Effector memory CD8-positive, alpha-beta T cell (primary cell): ENCODE measurements at places on chromosomes 16 and 17.

GRCh38 chr17:27747462-27748359 lies 52.6 kb downstream of the NOS2 start:
- DNase-seq: no peak

DNA sequence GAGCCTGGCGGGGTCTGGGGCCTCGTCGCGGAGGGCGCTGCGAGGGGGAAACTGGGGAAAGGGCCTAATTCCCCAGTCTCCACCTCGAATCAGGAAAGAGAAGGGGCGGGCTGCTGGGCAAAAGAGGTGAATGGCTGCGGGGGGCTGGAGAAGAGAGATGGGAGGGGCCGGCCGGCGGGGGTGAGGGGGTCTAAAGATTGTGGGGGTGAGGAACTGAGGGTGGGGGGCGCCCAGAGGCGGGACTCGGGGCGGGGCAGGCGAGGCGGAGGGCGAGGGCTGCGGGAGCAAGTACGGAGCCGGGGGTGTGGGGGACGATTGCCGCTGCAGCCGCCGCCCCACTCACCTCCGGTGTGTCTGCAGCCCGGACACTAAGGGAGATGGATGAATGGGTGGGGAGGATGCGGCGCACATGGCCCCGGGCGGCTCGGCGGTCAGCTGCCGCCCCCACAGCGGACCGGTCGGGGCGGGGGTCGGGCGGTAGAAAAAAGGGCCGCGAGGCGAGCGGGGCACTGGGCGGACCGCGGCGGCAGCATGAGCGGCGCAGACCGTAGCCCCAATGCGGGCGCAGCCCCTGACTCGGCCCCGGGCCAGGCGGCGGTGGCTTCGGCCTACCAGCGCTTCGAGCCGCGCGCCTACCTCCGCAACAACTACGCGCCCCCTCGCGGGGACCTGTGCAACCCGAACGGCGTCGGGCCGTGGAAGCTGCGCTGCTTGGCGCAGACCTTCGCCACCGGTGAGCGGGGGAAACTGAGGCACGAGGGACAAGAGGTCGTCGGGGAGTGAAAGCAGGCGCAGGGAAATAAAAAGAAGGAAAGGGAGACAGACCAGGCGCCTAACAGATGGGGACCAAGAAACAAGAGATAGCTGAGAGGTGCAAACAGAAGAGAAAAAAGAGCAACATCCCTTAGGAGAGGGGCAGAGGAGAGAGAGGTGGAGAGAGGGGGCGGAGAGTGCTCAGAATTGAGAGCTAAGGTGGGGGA lies at the start of gene PNMT:
TSS of gene PNMT (plus strand) at position 509 of the 980 bp plus-strand sequence. CDS start at position 532, 23 bp downstream.
- peak; percentile 62 for DNase-seq

DNA sequence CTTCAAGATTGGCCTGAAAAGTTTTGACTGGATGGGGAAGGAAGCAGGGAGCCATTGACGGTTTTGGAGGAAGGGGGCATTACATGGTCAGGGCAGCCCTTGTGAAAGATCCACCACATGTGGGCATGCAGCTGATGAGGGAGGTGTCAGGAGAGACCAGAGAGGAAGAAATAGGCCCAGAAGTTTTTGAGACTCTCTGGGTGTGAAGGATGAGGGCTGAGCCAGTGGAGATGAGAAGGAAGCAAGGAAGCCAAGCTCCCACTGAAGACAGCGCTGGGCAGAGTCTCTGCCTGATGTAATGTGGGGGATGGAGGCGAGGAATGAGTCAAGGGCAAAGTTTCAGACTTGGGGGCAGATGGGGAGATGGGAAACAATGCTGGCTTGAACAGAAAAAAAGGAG lies 530 bp downstream of the CCL17 start:
- DNase-seq: no peak

GRCh38 chr17:17924131-17924856 lies 47.9 kb downstream of the TOM1L2 start:
- DNase-seq: no peak

DNA sequence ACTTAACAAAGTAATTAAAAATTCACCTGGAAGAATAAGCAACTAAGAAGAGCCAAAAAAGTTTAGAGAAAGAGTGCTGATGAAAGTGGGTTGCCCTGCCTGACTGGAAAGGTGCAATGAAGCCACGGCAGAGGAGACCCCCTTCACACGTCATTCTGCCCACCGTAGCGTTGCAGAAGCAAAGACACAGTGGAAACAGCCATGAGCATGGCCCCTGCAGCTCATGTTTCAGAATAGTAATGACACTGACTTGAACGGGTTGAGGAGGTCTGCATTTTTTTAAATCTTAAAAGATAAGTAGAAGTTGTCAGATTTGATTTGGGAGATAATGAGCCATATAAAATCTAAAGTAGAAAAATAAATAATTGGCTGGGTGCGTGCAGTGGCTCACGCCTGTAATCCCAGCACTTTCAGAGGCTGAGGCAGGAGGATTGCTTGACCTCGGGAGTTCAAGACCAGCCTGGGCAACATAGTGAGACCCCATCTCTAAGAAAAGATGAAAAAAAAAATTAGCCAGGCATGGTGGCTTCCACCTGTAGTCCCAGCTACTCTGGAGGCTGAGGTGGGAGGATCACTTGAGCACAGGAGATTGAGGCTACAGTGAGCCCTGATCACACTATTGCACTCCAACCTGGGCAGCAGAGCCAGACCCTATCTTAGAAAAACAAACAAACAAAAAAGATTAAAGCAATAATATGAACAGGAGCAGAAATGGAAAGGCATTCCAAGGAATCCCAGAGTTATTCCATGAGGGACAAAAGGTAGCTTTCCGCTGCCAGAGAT lies 184.6 kb downstream of the LGALS9B start:
- no peak for DNase-seq

DNA sequence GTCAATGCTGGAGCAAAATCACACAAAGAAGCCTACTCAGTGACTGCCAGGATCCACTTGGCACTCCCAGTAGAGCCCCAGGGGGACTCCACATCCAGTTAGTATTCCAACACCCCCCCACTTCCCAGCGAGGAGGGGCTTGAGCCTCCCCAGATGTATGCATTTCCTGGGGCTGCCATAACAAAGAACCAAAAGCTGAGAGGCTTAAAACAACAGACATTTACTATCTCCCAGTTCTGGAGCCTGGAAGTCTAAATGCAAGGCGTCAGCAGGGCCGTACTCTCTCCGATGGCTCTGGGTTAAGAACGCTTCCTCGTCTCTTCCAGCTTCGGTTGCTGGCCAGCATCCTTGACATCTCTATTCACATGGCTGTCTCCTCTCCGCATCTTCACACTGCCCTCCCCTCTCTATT lies 23.0 kb upstream of the GNA13 start:
- DNase-seq: no peak

DNA sequence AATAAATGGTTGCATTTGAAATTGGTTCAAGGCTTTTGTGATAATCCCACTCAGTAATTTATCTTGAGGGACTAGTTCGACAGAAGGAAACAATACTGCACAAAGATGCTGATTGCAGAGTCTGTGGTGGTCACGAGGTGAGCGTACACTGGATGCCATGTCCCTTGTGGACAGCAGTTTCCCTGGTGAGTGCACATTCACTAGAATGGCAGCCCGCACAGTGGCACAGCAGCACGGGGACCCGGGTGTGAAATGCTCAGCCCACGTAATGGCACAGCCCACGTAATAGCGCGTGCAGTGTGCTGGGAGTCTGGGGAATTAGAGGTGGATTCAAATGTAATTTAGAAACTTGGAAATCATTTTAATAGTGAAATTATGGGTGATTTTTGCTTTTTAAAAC lies 154.0 kb downstream of the LGALS9B start:
- DNase-seq: no peak

DNA sequence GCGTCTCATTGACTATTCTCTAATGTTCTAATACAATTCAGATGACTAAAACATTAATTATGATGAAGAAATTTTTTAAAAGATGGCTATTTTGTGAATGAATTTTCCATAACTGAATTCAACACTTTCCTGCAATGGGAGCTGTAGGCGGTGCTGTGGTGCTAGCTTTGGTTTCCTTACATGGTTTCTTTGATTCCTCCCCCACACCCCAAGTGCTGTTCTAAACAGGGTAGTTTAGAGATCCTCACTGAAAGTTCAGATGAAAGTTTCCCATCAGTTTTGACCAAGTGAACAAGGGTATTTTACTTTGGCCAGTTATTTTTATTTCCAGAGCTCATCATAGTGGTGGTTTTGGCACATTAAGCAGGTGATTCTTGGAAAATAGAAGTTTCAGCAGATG lies 26.0 kb upstream of the MRC2 start:
- DNase-seq: no peak

DNA sequence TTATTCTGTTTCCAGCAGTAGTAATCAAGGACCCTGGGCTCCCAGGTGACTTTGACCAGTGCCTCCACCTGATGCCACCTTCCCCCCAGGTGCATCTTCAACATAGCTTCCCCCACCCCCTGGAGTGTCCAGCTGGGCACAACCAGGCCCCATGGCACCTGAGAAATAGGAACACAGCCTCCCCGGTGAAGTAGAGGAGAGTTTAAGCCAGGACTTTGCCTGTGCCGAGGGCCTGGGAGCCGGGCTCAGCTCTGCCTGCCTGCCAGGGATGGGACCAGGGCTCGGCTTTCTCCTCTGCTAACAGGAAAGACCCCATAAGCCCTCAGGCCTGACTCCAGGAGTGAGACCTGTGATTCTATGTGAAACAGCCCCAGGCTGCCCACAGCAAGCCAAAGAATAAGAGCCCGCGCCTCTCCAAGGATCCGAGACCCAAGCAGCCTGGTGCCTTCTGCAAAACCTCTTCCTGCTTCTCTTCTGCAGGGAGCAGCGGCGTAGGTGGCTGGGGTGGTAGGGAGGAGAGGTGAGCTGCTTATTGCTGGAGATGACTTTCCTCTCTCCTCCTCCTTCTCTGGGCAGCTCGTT lies 16.4 kb upstream of the RBFOX3 start:
- no peak for DNase-seq

GRCh38 chr17:42191275-42191608 lies 3.1 kb downstream of the GHDC start:
- no peak for DNase-seq

GRCh38 chr16:79535130-79535529 lies 65.4 kb downstream of the MAF start:
- no peak for DNase-seq

- DNase-seq: no peak
Observed at GRCh38 chr17:79107499-79108231, 33.0 kb downstream of the ENGASE start.

DNA sequence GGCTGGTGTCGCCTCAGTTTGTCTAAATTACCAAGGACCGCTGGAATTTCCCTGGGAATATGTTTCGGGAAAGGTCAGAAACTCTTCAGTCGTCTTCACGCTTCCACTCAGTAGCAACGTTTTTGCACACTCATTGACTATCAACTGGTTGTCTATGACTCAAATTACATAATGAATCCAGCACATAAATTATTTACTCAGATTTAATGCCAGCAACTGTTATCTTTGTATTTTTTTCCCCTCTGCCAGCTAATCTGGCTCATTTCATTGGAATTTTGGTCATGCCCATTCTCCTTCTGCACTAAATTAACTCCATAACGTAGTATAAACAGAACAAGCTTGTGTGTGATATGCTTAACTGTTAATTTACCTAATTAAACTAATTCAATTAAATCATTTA lies 372.7 kb upstream of the ZFHX3 start:
- no peak for DNase-seq

GRCh38 chr16:927406-927805 lies 43.4 kb downstream of the LMF1 start:
- no peak for DNase-seq

GRCh38 chr17:2863204-2863603 lies 67.0 kb downstream of the RAP1GAP2 start:
- DNase-seq: no peak

DNA sequence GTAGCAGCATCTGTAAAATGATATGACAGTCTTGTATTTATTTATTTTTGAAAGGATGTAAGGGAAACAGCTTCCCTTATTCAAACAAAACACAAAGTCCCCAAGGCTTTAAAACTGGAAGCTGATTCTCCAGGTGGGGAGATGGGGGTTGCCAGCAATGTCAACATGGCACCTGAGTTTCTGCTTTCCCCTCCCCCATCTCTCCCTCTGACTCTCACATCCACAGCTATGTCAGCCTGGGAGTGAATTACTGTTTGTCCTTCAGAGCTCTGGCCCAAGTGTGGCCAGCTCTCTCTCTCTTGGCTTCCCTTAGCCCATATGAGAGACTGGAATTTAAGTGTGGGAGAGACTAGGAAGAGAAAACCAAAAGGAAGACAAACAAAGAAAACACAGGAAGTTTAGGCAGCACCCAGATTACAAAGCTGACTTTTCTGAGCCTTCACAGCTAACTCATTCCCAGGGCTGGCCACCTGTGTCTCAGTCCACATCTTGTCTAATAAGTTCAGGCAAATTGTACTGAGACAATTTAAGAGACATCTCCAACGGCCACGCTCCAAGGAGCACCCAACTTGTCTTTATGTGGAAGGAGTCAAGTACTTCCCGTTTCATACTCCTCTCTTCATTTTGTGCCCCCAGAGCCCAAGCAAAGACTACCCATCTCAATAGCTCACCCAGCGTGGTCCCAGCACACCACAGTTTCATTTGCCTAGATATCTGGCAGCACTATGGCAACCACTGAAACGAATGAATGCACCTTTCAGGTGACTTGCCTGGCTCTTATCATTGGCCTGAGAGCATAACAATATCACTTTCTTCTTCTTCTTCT lies 69.2 kb downstream of the SOX9 start:
- no peak for DNase-seq

DNA sequence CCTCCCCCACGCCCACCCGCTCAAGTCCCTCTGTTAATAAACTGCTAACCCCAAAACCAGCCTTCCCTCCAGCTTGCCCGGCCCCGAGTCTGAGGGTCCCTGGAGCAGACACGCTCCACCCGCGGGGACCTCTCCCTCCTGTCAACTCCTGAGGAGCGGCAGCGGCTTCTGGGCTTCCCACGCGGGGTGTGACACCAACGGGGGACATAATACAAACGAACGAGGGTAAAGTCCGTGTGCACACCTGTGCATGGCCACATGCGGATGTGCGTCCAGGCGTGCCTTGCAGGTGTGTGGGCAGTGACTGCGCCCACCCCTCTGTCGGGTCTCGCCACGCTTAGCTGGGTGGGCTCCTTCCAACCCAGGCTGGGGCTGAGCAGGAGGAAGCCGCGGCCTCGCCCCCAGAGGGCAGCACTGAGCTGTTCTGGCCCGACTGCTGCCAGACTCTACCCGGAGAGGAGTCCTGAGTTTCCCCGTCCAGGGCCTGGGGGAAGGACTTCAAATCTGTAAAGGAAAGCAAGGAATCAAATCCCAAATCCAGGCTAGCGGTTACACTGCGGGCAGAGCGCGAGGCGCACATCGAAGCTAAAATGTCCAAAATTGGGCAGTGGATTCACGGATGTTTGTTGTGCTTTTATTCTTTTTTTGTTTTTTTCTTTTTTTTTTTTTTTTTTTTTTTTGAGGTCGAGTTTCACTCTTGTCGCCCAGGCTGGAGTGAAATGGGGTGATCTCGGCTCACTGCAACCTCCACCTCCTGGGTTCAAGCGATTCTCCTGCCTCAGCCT lies 24.2 kb upstream of the KRT17 start:
- peak; percentile 85 for DNase-seq

GRCh38 chr17:61955619-61956018 lies 27.8 kb upstream of the INTS2 start:
- no peak for DNase-seq
